Smooth muscle cell of the umbilical artery (primary cell): ENCODE measurements at places on chromosomes 4 and X. TPM values are rescaled to one million over a fixed set of nuclear protein-coding genes. Genes with fewer than 3 reads are reported as not detected.

The SMAD1 gene
- 12.1 and 16.9 TPM in 2 replicates for total RNA-seq

The ANOS1 gene
- 29.6 and 35.9 TPM in 2 replicates for total RNA-seq

The KLF8 gene
- total RNA-seq = under 0.01 and 0.55 TPM in 2 replicates

The GLRA2 gene
- total RNA-seq = not detected in 2 replicates

The VCX2 gene
- total RNA-seq = not detected in 2 replicates

The DHRSX gene
- 25.7 and 28.2 TPM in 2 replicates for total RNA-seq

The ADH1A gene
- not detected in 2 replicates for total RNA-seq

The P2RY4 gene
- total RNA-seq = 0.14 TPM in 1 of 2 replicates, not detected in the other

The PTPN13 gene
- total RNA-seq = 46.9 TPM in 2 replicates
